ENCODE measurements at places on chromosomes 6 and 20.

- no peak for DNase-seq
Observed at GRCh38 chr6:25544833-25545232, 107.2 kb upstream of the SCGN start.

- DNase-seq = no peak
Observed at GRCh38 chr6:149782337-149782736, 32.8 kb downstream of the PCMT1 start.

DNA sequence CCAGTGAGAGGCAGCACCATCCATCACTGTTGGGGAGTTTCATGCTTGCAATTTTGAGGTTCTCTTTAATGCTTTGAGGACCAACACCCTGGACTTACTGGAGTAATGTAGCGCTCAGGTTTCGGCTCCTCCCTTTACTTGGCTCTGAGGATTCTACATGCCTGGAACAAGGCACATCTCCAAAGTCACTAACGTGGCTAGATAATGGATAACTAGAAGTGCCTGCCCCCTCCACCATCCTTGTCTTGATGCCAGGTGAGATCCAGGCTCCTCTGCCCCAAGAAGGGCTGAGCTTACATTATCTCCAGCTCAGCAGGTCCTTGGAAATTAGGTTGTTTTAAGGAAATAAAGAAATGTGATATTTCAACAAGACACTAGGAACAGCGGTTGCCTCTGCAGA is 75.5 kb upstream of the ZNFX1 start:
- DNase-seq = no peak

GRCh38 chr6:111423960-111424846 is 58.8 kb downstream of the REV3L start:
- peak; percentile 77 for DNase-seq

DNA sequence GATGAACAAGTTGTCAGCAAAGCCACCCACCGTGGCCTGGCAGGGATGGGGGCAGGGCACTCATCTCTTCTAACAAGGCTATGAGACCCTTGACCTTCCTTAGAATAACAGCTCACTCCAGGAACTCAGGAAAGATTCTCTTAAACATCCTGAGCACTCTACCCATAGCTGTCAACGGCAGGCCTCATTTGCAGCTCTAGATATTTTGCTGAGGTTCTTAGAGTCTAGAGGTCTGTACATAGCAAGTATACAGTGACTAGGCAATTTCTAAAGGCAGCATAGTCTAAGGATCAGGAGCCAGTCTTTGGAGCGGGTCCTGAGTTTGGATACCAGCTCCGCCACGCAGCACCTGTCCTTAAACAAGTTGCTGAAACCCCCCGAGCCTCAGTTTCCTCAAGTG is 11.7 kb downstream of the TRERF1 start:
- DNase-seq = no peak

DNA sequence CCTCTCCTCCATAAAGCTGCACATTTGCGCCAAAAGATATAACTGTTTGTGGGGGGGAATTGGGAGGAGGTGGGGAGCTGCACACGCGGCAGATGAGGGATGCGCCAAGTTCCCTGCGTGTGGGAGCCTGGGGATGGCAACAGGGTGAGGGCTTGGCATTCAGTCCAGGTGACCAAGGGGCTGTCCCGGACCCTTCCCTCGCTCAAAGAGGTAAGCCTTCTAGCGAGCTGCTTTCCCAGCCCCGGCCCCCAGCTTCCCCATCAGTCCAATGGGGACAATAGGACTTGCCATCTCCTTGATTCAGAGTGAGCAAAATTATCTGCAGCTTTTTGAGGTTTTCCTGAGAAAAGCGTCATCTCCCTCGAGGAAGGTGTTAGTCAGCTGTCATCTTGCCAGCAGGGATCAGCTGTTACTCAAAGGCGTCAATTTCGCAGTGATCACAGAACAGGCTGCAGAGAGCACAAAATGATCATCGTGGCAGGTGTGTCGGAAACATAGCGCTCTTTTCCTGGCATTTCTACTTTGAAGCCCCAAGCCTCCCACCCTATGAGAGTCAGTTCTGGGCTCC is 21.3 kb downstream of the ZNF831 start:
- no peak for DNase-seq

Measured in NCI-H1105 treated with DMSO at 0.1 percent for 48 hours (cell line).